IgD-negative memory B cell (primary cell): ENCODE measurements at places on chromosomes 6 and 20. TPM values are rescaled to one million over a fixed set of nuclear protein-coding genes. Genes with fewer than 3 reads are reported as not detected.

The CENPW gene
- 6.2 TPM for polyA plus RNA-seq

The BTN1A1 gene
- 3.7 TPM for polyA plus RNA-seq

The TAF11 gene
- polyA plus RNA-seq, result 17.3 TPM

The SLC52A3 gene
- polyA plus RNA-seq, result not detected

The FKBP5 gene
- 25.1 TPM for polyA plus RNA-seq

The MOG gene
- not detected for polyA plus RNA-seq

The CSNK2A1 gene
- 56.8 TPM for polyA plus RNA-seq

The CRISP3 gene
- not detected for polyA plus RNA-seq

The ZNFX1 gene
- polyA plus RNA-seq, result 45.2 TPM

The BTNL2 gene
- polyA plus RNA-seq, result not detected

The CNKSR3 gene
- not detected for polyA plus RNA-seq

The CD93 gene
- polyA plus RNA-seq, result not detected
